Pericardium fibroblast (primary cell): ENCODE measurements at places on chromosomes 12 and 14. TPM values are rescaled to one million over a fixed set of nuclear protein-coding genes. Genes with fewer than 3 reads are reported as not detected.

Gene CCNB1IP1
- total RNA-seq = 53.8 and 68.6 TPM in 2 replicates

Gene BIN2
- not detected in 2 replicates for total RNA-seq

Gene MYO1H
- not detected in 2 replicates for total RNA-seq

Gene CCDC175
- total RNA-seq = not detected in 2 replicates

Gene HOXC9
- total RNA-seq = 1.3 and 3.6 TPM in 2 replicates

Gene LHX5
- total RNA-seq = not detected in 2 replicates

Gene SERPINA9
- not detected in 2 replicates for total RNA-seq

Gene TMEM63C
- 3.4 TPM in 1 of 2 replicates, not detected in the other for total RNA-seq

Gene LMNTD1
- total RNA-seq = not detected in 2 replicates

Gene RNASE9
- total RNA-seq = not detected in 2 replicates

Gene PIWIL1
- not detected in 2 replicates for total RNA-seq

Gene UNC79
- under 0.01 and 0.34 TPM in 2 replicates for total RNA-seq

Gene SLC4A8
- total RNA-seq = under 0.01 and 0.09 TPM in 2 replicates

Gene KRT75
- total RNA-seq = not detected in 2 replicates

Gene STK38L
- 8.2 and 16.8 TPM in 2 replicates for total RNA-seq

Gene SLC2A13
- 7.3 and 10.3 TPM in 2 replicates for total RNA-seq

Gene TSPAN19
- not detected in 2 replicates for total RNA-seq

Gene RAPGEF3
- 1.5 and 4.8 TPM in 2 replicates for total RNA-seq

Gene KRT79
- not detected in 2 replicates for total RNA-seq

Gene SMOC1
- 2.4 TPM in 1 of 2 replicates, not detected in the other for total RNA-seq

Gene TCL1B
- total RNA-seq = not detected in 2 replicates

Gene COL2A1
- total RNA-seq = under 0.01 TPM in 1 of 2 replicates, not detected in the other

Gene TMTC1
- 40.9 and 41.4 TPM in 2 replicates for total RNA-seq

Gene LETMD1
- total RNA-seq = 43.2 and 46.1 TPM in 2 replicates

Gene MEG3
- 117 and 133 TPM in 2 replicates for total RNA-seq

Gene FKBP3
- 38.4 and 42.5 TPM in 2 replicates for total RNA-seq

Gene BATF
- total RNA-seq = not detected in 2 replicates

Gene POTEM
- total RNA-seq = not detected in 2 replicates

Gene DEPDC4
- 0.35 TPM in 1 of 2 replicates, not detected in the other for total RNA-seq

Gene KRT72
- not detected in 2 replicates for total RNA-seq

Gene SERPINA12
- total RNA-seq = not detected in 2 replicates

Gene SCN8A
- total RNA-seq = 0.35 and 0.77 TPM in 2 replicates

Gene PPP4R4
- total RNA-seq = 0.12 and 0.26 TPM in 2 replicates
